Activated naive CD8-positive, alpha-beta T cell treated with anti-CD3 and anti-CD28 coated beads for 36 hours (primary cell): ENCODE measurements at places on chromosomes 7 and 10.
A peak's percentile ranks its signal among the peaks of the same experiment; 100 is the strongest.

GRCh38 chr10:13631594-13631993, 44.8 kb downstream of the PRPF18 start:
- DNase-seq, result no peak

- no peak for DNase-seq
These were observed 62.6 kb downstream of the SH2D4B start for GRCh38 chr10:80600256-80600655.

DNA sequence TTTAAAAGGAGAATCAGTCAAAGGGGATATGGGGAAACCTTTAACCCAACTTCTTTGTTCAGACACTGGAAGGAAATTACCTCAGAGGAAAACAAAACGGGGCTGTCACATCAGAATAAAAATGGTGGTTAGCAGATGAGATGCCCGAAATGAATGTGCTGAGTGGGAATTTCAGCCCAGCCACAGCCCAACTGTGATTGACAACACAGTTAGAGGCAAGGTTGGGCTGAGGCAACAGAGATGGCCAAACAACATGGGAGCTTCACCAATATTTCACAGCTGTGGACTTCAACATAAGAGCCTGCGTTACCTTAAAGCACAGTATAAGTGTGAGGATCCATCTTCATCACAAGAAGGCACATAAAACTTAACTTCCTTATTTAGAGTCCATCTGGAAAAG, 133.5 kb upstream of the PTPRZ1 start:
- DNase-seq, result no peak

- DNase-seq, result no peak
These were observed 226.1 kb downstream of the CDC14C start for GRCh38 chr7:49150486-49150885.

GRCh38 chr10:128149267-128150014, 23.2 kb upstream of the MKI67 start:
- DNase-seq, result no peak

DNA sequence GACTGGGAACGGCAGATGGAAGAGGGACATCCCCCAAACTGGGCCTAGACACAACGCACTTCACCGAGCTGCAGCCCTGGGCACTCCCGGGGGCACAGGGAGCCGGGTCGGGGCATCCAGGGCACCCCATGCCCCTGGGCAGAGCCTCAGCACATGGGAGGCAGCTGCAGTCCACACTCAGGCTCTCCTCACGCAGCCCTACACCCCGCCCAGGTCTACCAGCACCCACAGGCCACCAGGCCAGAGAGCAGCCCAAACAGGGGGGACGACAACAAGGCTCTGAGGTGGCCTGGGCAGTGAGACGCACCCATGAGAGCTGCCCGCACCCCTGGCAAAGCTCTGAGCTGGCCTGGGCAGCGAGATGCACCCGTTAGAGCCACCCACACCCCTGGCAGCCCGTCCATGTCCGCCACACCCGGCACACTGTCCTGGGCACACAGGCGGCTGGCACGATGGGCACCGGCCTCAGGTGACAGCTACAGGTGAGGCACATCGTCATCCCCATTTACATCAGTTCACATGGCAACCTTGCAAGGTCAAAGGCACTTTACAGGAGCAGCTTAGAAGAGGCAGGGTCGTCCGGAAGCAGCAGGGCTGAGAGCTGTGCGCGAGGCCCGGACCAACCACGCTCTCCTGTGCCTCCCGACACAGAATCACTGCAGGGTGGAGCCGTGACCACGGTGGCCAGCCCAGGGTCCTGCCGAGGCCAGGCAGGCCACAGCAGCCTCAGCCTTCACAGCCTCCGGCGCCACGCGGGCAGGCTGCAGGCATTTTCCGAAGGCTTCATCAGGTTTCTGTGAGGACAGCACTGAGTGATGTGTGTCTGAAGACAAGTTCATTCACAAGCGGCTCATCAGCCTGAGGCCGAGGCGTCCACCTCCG, 228.6 kb downstream of the MAD1L1 start:
- no peak for DNase-seq

GRCh38 chr10:35911233-35911632, 269.1 kb upstream of the FZD8 start:
- DNase-seq, result no peak

- peak; percentile 6 for DNase-seq
These were observed 1.5 kb downstream of the LIPK start for GRCh38 chr10:88707429-88708155.
